ENCODE measurements at places on chromosomes 13 and 19.
A peak's percentile ranks its signal among the peaks of the same experiment; 100 is the strongest.

GRCh38 chr13:52155177-52155576, 4.2 kb downstream of the NEK3 start:
- no peak for DNase-seq

GRCh38 chr19:55348317-55349034, 6.0 kb downstream of the COX6B2 start:
- DNase-seq: no peak

DNA sequence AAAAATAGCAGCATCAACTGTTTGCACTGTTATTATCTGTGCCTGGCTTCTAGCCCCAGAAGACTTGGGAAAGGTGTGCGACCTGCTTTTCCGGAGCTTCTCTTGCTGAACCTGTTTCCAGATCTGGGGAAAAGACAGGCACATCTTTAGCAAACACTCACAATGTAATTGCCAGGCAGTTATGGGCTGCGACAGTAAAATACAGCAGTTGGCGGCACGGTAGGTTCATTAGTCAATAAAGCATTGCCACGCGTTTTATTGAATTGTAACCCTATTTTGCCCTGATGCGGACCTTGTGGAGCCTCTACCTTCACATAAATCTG, 223.7 kb upstream of the TSHZ3 start:
- no peak for DNase-seq

DNA sequence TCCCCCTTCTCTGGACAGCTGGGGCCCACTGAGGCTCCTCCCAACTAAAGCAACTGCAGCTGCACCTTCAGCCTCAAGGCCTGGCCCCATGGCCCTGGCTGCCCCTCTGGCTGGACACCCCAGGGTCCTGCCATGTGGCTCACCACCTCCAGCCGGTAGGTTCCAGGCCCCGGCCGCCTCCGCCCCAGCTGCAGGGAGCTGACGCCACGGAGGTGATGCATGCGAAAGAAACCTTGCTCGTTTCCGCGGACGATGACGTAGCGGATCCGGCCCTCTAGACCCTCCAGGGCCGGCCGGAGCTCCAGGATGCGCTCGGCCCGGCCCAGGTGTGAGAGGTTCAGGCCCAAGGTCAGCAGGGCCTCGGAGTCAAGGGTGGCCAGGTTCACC, 13.3 kb downstream of the CCL25 start:
- no peak for DNase-seq

- no peak for DNase-seq
Observed at GRCh38 chr13:86731987-86732386, 932.8 kb upstream of the SLITRK6 start.

GRCh38 chr13:111367340-111367739, 46.9 kb downstream of the TEX29 start:
- no peak for DNase-seq

DNA sequence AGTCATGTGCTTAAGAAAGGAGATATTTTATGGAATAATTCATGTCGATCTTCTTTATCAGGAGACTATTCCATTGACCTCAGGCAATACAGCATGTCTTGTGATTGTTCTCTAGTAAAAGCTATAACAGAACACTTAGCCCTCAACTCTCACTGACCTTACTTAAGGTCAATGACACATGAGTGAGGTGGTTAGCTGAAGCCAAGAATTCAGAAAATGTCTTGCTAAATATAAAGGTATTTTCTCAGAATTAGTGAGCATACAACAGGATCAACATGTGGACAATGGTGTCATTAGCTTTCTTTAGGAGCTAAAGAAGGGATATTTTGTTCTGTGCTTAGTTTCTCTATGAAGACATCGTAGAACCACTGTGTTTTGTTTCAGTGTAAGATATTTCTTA, 1730.4 kb upstream of the SLC10A2 start:
- peak; percentile 23 for DNase-seq

DNA sequence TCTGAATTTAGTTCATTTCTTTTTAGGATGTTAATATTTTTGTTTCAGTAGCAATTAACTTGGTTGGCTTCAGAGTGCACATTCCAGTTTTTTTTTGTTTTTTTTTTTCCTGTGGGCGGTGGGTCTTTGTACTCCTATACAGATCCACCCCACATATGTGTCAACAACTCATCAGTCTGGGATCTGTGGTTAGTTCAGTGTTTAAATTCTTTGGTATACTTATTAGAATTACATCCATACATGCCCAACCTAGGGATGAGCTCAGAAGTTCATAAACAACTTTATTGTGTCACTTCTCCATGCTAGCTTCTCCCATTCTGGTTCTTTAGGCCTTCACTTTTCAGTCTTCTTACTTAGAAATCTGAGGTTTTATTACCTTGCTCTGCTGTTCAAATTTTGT, 50.9 kb downstream of the PCCA start:
- DNase-seq: no peak

DNA sequence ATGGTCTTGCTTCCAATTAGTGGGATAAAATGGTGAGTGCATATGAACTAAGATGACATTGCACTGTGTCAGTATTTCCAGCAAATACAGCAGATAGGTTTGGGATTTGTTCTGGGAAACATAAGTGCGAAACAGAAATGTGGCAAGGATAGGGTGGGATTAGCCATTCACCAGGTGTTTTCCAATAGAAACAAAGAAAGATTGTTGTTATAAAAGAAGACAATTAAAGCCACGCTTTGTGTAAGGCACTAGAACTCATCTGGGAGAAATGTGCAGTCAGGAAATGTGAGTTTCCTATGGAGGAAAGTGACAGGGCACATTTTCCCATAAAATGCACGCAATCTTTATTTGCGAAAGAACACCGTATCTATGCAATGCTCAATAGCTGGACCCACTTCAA, 1547.8 kb downstream of the EFNB2 start:
- no peak for DNase-seq

GRCh38 chr13:104491916-104492315, 1425.7 kb upstream of the SLC10A2 start:
- no peak for DNase-seq

DNA sequence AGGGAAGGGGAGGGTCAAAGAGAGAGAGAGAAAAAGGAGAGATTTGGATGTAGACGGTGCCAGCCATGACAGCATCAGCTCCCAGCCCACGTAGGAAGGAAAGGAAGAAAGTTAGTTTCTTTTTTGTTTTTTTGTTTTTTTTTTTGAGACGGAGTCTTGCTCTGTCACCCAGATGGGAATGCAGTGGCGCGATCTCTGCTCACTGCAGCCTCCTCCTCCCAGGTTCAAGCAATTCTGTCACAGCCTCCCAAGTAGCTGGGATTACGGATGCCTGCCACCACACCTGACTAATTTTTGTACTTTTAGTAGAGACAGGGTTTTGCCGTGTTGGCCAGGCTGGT, 27.6 kb downstream of the ELL start:
- no peak for DNase-seq

- DNase-seq: no peak
Observed at GRCh38 chr13:25490236-25490635, 118.5 kb downstream of the ATP8A2 start.

DNA sequence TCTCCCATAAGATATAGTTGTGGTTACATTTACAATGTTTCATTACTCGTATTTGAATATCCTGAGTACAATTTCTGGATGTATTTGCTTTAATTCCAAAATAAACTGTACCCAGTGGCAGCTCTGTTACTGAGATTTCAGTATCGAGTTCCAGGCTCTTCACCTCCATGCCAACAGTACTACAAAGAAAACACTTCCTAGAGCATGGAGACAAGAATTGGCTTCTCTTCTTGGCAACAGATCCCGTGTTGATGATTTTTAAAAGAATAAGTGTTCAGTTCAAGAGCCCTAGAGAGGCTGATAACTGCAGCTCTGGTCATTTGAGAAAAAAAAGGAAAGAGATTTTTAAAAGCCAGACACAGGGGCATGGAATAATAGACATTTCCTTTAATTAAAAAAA, 302.8 kb downstream of the EFNB2 start:
- DNase-seq: no peak

DNA sequence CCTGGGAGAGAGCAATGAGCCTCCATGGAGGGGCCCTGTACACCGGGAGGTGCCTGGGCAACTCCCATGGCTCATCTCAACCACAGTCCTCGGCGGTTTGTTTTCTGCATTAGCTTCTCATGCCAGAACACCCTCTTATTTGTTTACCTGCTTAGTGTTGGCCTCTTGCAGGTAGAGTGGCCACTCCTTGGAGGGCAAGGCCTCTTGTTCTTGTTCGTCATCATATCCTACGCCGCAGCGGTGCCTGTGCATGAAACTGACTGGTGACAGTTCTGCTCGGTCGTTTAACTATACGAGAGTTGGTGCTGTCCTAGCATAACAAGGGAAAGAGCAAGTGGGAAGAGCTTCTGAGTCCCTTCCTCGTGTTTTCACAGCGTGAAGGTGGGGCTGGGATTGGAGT, 40.5 kb upstream of the RNF113B start:
- no peak for DNase-seq

GRCh38 chr19:2126879-2127518, 24.4 kb downstream of the AP3D1 start:
- DNase-seq: no peak

GRCh38 chr13:32639502-32640105, 53.4 kb downstream of the PDS5B start:
- DNase-seq: peak; percentile 57

DNA sequence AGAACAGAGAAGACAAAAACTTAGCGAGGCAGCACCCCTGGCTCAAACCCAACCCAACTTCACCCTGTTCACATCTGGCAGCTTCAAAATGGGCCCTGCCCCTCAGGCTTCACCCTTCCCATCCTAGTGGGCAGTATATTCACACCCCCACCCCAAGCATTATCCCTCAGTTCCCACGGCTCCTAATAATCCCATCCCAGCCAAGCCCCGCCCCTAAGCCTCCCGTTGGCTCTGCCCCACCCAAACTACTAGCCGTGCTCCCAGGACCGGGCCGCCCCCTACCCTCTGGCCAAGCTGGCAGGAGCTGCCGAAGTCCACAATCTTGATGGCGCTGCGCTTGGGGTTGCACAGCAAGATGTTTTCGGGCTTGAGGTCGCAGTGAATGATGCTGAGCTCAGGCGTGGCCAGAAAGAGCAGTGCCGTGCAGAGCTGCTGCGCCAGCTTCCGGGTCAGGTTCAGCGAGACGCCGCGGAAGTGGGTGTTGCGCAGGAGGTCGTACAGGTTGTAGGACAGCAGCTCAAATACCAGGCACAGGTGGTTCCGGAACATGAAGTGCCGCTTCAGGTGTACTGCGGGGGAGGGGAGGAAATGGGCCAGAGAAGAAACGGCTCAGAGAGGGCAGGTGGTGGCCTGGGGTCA, 5.8 kb downstream of the DYRK1B start:
- DNase-seq: no peak

GRCh38 chr13:78610381-78610883, 7.1 kb upstream of the POU4F1 start:
- DNase-seq: peak; percentile 38

DNA sequence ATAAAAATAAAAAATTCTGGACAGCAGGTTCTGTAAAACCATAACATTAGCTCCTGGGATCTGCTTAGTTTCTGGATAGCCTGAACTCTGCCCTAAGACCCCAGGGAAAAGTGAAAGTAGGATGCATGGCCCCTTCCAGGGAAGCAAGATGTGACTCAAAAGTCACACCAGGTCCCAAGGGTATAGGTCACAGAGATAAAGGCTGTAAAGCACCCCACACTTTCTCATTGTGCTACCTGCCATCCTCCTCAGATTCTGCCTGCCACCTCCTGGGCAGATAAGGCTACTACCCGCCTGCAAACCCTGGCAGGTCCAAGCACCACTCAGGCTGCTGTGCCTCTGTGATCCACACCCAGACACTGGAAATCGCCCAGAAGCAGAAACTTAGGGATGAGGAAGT, 20.6 kb downstream of the FFAR2 start:
- peak; percentile 40 for DNase-seq

DNA sequence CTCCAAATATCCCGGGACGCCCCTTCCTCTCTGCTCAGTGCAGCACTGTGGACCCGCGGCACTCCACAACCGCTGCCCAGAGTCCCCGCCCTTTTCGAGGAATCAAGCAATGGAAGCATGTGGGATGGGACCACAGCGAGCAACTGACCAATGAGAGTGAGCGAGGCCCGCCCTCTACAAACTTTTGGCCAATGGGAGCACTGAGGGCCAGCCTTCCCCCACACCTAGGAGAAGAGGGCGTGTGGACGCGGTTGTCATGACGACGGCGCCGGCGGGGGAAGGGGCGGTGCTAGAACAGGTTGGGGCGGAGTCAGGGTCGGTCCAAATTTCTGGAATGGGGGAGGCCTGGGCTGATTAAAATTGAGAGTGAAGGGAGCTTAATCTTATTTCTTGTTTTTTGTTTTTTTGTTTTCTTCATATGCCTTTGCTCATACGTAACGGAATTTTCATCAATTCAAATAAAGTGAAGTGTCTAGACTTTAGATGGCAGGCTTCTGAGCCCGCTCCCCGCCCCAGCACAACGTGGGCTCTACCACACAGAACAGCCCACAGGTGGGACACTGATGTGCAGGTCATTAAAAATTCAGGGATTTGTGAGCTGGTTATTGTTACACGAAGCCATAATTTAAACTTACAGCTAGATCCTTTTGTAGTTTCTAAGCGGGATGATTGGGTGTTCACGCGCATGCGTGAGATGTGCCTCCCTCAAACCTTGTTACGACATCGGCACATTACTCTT, at the start of gene DNAAF3:
DNAAF3 (minus strand) TSS at position 84 of the 739 bp plus-strand sequence. CDS start 200 bp downstream, outside the sequence.
- DNase-seq: peak; percentile 97

- DNase-seq: no peak
Observed at GRCh38 chr13:97798171-97798821, 155.2 kb upstream of the IPO5 start.

DNA sequence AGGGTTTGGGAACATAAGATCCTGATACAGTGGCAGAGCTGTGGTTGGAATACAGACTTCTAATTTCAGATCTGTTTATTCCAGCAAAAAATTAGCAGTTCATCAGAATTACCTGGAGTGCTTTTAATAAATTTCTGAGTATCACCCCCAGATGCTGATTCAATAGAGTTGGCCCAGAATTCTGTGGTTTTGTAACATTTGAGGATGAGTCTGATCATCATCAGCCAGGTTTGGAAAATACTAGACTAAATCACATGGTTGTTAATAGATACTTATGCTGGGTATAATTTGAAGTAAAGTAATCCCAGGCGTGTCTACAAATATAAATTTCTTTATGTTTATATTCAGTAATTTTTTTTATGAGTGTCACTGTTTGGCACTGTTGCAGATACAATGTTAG, 4.8 kb downstream of the USPL1 start:
- no peak for DNase-seq

DNA sequence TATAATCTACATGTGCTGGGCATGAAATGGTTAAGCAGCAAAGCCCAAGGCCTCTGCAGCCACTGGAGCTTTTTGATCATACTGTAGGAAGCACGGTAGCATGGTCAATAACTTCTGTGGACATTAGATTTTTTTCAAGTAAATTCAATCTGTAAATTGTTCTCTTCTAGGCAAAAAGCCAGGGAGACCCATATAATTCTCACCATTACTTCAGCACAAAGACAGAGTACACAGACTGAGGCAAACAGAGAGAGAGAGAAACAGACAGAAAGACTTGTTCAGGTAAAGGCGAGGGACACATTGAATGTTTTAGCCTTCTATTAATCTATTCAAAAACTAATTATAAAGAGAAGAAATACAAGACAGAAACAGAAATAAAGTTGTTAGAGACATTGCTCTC, 349.4 kb downstream of the RFC3 start:
- no peak for DNase-seq
